Lung (tissue), 17 donors: ENCODE measurements at places on chromosomes 3 and 15. TPM values are rescaled to one million over a fixed set of nuclear protein-coding genes. Genes with fewer than 3 reads are reported as not detected.

DNA sequence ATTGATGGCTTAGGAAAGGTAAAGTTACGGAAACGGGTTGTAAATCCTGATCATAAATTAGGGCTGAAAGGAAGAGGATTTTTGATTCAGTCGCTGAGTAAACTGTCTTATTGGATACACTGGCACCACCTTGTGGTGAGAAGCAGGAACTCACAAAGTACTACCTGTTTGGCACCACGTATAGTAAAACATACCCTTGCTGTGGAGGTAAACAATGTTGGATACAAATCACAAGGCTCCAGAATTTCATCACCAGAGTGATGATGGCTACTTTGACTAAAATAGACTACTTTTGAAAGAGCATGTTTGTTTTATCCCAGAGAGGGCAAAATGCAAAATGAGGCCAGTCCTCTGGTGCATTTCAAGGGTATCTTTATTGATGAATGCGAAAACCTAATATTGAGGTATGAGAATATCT is 216.9 kb downstream of the IGSF11 start:
- peak; percentile 81 for DNase-seq

GRCh38 chr3:117101697-117102096 is 392.1 kb downstream of the TUSC7 start:
- no peak for DNase-seq

DNA sequence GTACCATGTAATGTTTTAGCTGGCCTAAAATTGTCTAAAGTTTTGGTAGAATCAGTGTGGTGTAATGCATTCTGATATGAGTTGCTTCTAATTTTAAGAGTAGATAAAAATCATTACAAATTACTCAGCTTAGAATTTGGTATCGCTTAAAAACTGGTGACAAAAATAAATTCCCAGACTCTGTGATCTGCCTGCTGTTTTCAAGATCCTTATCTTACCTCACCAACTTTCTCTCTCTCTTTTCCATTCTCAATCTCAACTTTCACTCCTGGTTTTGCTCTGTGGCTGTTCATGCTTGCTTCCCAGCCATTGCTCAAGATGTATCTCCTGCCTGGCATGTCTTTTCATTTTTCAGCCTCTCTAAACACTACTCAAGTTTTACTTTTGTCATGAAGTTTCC is 45.7 kb downstream of the TCF12 start:
- no peak for DNase-seq

SLC6A6 gene
- total RNA-seq = 63.0 TPM

GOLGA8O gene
- total RNA-seq = not detected

DNA sequence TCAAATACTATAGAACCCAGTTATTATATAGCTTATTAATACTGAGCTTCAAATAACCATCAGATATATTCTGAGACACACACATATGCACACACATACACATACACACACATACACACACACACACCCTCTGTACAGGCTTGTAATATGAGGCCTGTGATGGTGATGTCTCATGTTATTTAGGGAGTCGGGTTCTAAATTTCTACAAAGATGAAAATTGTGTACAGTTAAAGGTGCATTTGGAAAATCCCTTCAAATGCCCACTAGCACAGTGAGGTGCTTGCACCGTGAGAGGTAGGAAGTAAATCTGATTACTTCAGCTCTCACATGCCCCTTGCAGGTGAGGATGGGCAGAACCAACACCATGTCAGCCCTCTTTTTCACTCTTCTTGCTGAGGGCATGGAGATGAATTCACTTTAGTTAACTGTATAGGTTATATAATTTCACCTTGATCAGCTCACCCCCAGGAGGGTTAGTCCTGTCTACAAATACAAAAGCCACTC is 294.5 kb upstream of the PROK2 start:
- no peak for DNase-seq

DNA sequence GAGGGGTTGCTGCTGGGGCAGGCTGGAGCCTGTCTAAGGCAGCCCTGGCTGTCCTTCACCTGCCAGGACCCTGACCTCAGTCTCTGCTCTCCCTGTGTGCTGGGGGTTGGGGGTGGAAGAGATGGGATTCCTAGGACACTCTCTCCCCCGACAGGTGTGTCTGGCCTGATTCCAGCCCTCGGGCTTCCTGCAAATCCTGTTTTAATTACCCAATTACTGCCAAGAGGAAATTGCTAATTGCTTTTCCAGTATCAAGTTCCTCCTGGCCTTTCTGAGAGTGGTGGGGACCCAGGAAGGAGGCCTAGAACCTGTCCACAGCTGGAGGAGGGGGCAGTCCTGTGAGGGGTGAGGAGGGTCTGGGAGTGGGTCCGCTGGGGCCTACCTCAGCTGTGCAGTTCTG is 15.8 kb downstream of the PLXNA1 start:
- DNase-seq = no peak

- no peak for DNase-seq
Measured at GRCh38 chr3:72351536-72351935, 496.7 kb downstream of the SHQ1 start.

CCDC66 gene
- total RNA-seq = 88.2 TPM

DNA sequence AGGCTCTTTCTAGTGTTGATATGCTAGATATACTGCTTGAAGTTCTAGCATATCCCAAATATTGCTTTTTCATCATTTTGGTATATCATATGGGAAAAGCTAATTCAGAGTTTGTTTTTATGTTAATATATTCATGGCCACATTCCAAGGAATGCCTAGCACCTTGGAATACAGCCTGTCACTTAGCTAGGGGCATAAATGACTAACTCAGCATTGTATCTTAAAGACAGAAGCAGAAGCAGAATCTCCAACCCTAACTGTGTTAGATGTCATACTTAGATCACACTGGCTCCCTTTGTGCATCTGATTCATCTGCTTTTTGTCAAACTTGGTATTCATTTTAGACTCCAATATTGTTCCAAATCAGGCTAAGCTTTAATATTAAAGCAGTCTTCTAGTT is 130.8 kb upstream of the TSPAN3 start:
- no peak for DNase-seq

ACSBG1 gene
- 3.5 TPM for total RNA-seq

- no peak for DNase-seq
Measured at GRCh38 chr15:93803421-93804152, 427.8 kb upstream of the MCTP2 start.

DNA sequence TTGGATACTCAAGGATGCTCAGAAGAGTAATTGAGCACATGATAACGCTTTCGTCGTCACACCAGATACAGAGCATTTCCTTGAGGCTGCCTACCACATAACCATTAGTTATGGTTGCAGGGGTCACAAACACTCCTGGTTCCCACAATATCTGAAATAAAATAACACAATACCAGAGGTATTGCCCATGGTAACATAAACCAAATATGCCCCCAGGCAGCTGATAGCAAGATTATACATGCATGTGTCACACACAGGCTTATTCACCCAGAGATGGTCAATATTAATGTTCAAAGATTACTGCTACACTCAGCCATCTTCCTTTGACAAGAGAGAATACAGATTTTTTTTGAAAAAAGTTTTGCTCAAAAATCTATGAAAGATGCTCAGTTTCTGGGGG is 7.3 kb downstream of the RPL39L start:
- no peak for DNase-seq

DNA sequence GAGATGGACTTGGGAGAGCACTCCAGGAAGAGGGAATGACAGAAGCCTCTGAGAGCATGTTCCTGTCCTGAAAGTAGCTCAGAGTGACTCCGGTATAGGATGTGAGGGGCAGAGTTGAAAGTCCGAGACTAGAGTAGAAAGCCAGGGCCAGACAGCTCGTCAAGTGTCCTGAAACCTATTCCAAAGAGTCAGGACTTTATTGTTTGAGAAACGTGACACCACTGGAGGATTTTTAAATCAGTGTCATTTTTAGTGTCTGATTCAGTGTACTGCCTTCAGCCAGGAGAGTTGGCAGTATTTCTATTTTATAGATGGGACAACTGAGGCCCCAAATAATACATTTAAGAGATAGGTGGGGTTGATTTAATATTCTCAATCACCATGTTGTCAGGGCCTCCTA is 1.6 kb upstream of the RBMS3 start:
- DNase-seq = no peak

DNA sequence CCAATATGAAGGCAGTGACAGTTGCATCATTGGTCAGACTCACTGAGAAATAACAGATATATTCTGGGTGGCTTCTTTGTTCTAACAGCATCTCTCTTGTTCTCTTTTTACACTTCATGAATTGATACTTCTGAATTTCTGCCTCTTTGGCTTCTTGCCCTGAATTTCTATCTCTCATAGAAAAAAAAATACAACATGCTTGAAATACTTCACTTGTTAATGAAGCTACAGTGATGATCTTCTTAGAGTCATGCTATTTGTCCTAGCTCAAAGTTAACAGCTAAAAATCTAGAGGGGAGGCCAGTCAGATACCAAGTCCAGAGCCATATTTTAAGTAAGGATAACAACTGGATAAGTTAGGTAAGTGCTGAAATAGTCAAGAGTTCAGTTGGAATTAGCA is 597.2 kb upstream of the AGTR1 start:
- no peak for DNase-seq

DNA sequence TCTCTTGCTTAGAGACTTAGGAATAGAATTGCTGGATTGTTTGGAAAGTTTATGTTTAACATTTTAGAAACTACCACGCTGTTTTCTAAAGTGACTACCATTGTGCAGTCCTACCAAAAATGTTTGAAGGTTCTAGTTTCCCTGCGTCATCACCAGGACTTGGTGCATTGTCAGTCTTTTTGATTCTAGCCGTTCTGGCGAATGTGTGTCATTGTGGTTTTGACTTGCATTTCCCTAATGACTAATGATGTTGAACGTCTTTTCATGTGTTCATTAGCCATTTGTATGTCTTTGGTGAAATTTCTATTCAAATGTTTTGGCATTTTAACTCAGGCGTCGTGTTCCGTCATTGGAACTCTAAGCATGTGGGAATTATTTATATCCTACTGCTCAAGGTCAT is 58.0 kb downstream of the CHD2 start:
- no peak for DNase-seq

DNA sequence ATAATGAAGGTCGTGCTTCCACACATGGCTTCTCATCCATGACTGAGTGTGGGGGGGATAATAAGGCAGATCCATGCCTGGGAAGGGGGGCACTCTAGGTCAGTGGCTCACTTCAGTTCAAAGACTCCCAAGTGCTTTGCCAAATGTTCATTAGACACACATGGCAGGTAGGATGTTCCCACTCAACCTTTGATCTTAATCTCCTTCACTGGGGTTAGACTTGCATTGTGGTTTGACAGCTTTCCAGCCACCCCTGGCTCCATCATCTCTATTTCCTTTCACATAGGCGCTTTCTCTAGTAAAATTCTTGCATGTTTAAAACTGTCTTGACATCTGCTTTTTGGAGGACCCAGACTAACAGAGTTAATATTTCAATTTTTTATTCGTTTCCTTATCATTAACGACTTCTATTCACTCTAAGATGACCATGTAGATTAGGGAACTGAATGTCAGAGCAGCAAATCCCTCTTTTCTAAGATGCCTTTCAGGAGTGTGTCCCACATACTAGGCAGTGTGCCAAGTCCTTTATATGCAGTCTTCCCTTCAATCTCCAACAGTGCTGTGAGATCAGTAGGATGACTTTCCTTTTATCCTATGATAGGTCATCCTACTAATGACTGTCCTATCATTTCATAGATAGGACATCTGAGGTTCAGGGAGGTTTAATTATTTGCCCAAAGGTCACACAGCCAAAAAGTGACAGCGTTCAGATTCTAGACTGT is 57.9 kb downstream of the BTD start:
- DNase-seq = no peak

GRCh38 chr15:78063970-78064385 is 13.5 kb downstream of the TBC1D2B start:
- DNase-seq = peak; percentile 92

DNA sequence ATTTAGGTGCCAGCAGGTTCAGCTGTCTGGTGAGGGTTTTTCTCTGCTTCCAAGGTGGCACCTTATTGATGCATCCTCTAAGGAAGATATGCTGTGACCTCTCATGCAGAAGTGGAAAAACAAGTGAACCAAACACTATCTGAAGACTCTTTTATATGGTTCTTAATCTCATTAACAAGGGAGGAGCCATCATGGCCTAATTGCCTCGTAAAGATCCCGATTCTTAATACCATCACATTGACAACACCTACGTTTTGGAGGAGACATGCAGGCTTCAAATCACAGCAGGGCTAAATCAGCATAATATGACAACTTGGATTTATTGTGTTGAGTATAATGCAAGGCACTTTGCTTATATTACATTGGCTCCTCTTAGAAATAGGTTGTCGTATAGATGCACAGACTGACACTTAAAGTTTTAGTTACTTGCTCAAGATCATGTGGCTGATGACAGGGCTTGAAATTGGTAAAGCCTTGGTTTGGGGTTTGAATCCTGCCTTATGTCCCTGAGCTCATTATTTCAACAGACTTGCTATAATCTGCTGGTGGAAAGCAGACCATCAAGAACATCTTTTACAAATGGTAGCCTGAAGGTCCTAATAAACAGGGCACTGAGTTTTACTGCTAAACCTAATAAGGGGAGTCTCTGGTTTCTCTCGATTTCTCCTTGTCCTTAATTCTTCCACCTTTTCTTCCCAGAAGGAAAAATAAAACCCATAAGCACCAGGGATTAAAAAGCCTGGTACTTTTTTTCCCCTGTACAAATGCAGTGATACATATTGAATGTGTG is 88.2 kb downstream of the PTPRG start:
- DNase-seq = no peak

GRCh38 chr3:127853681-127854080 is 31.4 kb upstream of the MGLL start:
- DNase-seq = no peak

FGF7 gene
- total RNA-seq = 19.3 TPM

LRRC34 gene
- total RNA-seq = 17.5 TPM

DNA sequence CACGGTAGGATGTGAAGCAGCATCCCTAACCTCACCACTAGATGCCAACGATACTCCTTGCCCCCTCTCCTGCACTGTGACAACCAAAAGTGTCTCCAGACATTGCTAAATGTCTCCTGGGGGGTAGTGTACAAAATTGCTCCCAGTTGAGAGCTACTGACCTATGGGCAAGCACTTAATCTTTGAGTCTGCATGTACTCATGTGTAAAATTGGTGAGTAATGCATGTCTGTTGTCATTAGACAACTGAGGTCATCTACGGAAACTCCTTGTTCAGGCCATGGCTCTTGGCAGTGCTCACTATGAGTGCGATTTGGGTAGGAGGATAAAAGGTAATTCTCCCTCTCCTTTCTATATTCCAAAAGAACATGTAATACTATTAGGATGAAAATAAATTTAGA is 29.2 kb downstream of the PDHB start:
- DNase-seq = no peak

GRCh38 chr3:164155400-164155799 is 922.9 kb downstream of the SI start:
- no peak for DNase-seq

TNIK gene
- total RNA-seq = 36.3 TPM

DNA sequence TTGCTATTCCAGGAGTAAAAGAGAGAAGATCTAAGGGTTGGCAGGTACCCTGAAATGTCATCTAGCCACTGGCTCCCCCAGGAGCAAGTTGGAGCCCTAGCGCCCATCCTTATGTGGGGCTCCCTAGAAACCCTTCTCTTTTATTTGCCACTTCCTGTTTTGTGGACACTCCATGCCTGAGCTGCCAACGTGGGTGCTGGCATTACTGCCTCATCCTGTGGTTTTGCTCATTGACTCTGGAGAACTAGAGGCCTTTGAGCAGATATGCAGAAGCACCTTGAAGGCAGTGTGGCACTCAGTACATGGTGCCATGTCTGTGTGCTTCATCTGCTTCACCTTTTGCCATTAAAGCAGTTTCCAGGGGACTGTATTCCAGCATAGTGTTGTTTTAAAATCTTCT is 8.1 kb downstream of the EDEM1 start:
- DNase-seq = no peak
